Neural crest cell (in vitro differentiated cells): ENCODE measurements at places on chromosomes 13 and 19.

GRCh38 chr19:54211235-54211634 is 10.6 kb downstream of the RPS9 start:
- DNase-seq = no peak

DNA sequence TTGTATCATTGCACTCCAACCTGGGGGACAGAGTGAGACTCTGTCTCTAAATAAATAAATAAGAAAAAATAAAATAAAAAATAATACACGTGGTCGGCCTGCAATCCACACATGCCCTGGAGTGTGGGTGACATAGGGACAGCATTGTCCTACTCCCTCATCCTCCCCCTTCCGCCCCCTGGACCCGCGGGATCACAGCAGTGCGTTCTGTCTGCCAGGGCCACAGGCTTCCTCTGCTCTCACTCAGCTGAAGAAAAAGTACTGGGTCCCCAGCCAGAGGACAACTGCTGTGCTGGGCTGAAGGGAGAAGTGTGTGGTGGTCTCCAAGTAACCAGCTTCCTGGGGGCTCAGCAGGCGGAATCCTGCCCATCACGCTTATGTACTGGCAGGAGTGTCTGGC is 6.3 kb downstream of the BCAT2 start:
- no peak for DNase-seq

- no peak for DNase-seq
These were observed 39.0 kb upstream of the WASF3 start for GRCh38 chr13:26518451-26518959.

- DNase-seq = no peak
These were observed 23.8 kb upstream of the C13orf42 start for GRCh38 chr13:51134763-51135365.

- no peak for DNase-seq
These were observed 2506.4 kb downstream of the PCDH9 start for GRCh38 chr13:64723724-64724123.

GRCh38 chr19:30313353-30313750 is 58.8 kb upstream of the ZNF536 start:
- DNase-seq = no peak

GRCh38 chr13:75860935-75861334 is 224.8 kb downstream of the LMO7 start:
- DNase-seq = no peak

DNA sequence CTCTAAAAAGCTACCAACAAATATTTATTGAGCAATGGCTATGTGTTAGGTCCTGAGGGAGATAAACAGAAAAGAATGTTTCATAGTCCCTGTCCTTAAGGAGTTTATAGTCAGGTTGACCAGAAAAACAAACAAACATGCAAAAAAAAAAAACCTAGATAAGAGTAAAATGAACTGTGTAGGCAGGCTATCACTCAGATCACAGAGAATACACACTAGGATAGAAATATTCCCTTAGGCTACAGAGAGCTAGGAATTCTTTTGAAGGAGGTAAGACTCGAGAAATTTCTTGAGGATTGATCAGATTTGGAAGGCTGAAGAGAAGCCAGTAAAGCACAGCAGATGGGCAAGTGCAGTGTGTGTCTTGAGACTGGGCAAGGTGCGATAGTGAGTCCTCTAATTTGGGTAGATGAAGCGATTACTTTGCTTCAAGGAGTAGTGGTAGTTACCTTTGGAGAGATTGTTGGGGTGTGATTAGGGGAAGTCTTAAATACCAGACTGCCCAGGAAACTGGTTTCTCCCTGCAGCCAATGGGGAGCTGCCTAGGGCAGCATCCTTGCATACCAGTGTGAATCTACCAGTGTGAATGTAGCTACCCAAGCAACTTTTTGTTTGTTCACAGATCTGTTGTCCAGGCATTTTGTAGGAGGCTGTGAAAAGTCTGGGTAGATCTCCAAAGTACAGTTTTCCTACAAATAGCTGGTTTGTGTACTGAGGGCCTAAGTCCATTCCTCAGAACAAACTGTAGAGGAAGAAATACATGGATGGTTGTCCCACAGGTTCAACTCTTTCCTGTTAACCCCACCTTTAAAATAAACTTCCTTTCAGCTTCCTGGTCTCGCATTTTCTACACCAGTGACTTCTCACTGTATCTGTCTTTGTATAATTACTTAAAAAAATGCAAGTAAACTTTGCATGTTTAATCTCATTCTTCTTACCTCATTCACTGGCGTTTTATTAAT is 314.1 kb downstream of the KLF5 start:
- no peak for DNase-seq

DNA sequence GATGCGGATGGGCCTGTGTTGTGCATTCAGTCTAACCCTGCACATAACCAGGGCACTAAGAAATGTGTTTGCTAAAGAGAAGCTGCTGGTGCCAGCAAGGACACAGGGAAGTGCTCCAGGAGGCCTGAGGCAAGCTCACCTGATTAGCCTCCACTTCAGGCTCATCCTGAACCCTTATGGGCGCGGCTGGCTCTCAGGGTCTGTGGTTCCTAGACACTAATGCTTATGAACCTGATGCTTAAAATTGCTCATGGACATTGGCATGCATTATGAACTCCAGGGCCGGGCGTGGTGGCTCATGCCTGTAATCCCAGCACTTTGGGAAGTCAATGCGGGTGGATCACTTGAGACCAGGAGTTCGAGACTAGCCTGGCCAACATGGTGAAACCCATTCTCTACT is 34.3 kb downstream of the SERP2 start:
- DNase-seq = no peak

DNA sequence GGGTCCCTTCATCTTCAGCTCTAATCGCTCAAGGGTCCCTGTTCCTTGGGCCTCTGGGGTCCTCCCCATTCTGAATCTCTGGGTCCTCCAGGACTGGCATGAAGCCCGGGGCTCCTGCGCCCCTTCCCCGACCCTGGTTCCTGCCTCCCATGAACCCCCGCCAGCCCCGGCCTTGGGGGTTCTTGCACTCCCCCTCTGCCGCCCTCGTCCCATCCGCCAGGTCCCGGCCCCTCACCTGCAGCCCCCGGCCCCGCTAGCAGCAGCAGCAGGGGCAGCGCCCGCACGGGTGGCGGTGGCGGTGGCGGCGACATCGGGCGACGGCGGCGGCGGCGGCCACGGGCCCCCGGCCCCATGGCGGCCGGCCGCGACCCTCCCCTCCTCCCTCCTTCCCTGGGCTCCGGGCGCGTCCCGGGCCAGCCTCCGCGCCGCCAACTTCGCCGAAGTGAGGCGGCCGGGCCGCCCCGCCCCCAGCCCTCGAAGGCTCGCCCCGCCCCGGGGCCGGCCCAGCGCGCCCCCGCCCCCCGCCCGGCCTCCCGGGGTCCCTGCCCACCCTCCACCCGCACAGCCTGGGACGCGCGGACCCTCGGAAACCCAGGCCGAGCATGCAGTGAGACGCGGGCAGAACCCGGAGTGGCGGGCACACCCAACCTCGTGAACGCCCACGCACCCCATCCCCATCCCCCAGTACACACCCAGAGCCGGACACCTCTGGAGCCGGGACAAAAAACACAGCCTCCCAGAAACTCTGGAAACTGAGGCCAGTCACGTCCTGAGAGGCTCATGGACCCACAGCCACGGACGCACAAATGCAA is at the start of gene NOTCH3:
NOTCH3 (minus strand) TSS at position 443 of the 812 bp plus-strand sequence; CDS start at position 353, 90 bp downstream.
- peak; percentile 47 for DNase-seq

DNA sequence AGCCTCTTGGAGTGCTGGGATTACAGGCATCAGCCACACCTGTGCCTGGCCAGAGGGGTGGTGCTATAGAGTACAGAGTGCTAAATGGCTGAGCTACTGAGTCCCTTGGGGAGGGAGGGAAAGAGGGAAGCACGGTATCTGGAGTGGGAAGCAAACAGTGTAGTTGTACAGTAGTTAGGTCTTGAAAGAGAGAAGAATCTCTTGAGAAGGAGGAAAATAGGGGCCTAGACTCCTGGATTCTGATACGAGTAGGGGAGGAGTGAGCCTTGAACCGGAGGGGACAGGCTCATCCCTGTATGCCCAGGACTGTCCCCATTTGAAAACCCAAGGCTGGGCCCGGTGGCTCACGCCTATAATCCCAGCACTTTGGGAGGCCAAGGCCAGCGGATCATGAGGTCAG is 5.1 kb downstream of the MYADM start:
- no peak for DNase-seq

DNA sequence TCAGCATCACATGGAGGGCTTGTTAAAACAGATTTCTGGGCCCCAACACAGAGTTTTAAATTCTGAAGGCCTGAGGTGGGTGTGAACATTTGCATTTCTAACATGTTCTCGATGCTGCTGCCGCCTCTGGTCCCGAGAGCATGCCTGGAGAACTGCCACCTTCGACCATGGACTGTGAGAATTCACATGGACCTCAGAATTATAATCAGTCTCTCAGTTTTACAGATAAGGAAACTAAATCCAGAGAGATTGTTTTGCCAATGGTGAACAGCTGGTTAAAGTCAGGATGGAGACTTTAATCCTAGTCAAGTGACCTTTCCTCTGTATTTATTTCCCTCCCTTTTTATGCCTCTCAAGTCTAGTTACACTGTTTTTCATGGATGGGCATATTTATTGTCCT is 14.7 kb downstream of the ALOX5AP start:
- DNase-seq = no peak
